ENCODE measurements at places on chromosomes 4 and X.

DNA sequence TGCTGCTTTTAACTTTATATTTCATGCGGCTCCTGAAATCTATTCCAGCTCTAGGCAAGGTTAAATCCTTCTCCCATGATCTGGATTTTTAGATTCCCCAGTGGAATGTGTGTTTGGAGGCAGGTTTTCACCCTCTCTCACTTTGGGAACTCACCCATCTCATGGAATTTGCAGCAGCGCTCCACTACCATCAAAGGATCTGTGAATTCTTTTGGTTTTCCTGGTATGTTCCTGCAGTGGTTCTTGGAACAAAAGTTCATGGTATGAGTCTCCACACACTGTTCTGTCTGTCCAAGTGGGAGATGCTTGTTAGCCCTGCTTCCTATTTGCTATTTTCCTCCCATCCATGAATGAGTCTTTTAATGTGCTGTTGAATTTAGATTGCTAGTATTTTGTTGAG, 14.0 kb downstream of the APOOL start:
- DNase-seq = no peak

DNA sequence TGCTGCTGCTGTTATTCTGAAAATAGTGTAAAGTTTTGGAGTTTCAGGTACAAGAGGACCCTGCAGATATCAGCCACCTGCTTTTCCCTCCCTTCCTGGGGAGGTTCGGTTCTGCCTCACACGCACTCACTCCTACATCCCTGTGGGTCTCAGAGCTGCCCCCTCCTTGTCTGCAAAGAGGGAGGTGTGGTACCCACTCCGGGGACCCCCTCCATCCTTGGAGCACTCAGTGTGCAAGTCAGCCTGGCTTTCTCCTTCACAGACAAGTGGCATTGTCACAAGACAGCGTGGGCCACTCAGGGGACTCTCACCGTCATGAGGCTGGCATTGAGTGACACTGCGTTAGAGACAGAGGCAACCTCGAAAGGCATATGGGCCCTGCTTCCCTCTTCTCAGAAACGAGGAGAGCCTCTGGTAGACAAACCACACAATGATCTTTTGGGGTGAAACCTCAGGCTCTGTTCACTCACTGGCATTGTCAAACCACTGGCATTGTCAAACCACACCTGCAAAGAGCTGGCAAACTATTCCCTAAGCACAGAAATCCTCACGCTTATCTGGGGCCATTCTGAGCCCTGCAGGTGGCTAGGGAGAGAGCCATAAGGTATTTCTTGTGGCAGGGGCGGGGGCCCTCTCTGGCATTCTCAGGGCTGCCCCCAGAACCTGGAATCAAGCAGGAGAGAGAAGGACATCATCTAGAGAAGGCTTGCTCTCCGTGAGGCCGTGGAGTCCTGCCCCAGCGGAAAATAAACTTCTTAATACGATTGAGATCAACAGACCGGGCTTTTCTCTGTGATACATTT, 285.0 kb downstream of the SHOX start:
- no peak for DNase-seq

GRCh38 chr4:88799900-88800299, 102.3 kb upstream of the NAP1L5 start:
- DNase-seq = no peak

GRCh38 chrX:136347706-136348105, 46.9 kb downstream of the ADGRG4 start:
- DNase-seq = no peak
